Activated CD8-positive, alpha-beta memory T cell treated with anti-CD3 and anti-CD28 coated beads for 48 hours (primary cell): ENCODE measurements at places on chromosomes 1 and 21.

- no peak for DNase-seq
These were observed 62.1 kb upstream of the CD55 start for GRCh38 chr1:207259391-207259790.

DNA sequence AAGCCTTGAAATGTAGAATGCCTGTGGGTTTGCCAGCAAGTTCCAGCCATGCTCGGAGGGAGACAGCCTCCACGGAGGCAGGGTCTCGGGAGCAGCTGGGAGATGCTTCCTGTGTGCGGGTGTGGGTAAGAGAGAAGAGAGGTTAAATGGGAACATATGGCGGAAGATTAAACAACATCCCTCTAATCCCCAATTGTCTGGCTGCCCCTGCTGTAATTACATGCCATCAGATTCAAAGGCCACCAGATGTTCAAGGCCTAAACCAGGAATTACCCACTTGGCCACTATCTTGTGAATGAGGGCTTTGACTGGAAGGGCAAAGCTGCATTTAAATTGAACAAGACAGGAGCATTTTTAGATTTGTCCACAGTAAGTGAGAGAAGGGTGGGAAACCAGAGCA, 81.4 kb upstream of the BACE2 start:
- DNase-seq = no peak

GRCh38 chr1:170068923-170069322, 5.6 kb downstream of the KIFAP3 start:
- no peak for DNase-seq

DNA sequence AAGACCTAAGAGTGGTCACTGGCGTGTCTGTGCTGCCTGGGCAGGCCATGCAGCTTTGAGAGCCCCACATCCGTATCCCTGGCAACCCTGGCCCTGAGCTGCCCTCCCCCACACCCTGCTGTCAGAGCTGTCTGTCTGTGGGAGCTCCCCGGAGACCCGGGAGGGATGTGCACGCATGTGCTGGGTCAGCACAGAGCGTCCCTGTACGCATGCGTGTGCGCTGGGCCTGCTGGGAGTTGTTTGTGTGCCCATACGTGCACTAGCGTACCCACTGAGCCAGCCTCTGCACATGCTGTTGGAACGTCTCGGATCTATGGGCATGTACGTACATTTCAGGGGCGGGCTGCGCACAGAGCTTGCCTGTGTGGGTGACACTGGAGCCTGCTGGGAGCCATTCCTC, 89.3 kb downstream of the EPHB2 start:
- DNase-seq = no peak

- peak; percentile 26 for DNase-seq
These were observed 37.1 kb upstream of the ARHGEF10L start for GRCh38 chr1:17502326-17502778.

DNA sequence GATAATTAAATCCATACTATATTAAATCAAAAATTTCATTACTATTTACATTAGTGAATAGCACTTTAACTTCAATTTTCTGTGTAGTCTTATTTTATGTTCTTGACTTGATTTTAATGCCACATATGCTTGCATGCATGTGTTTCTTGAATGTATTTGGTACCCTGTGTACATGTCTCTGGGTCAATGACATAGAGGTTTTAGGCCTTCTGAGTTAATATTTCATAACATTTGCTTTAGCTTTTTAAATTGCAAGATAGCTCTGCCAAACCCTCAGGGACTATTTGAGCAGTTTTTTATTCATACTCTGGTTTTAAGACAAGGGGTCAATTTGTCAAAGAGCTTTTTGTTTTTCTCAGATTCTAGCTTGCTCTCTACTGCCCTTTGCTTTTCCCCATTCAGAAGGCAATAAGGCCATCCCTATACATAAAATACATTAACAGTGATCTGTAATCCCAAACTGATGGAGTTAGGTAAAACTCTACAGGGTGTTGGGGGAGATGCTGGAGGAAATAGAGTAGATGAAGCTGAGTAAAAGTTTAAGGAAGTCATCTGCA, 5.0 kb downstream of the MLLT11 start:
- DNase-seq = no peak

- DNase-seq = no peak
These were observed 37.5 kb downstream of the DPH5 start for GRCh38 chr1:100988121-100988520.

DNA sequence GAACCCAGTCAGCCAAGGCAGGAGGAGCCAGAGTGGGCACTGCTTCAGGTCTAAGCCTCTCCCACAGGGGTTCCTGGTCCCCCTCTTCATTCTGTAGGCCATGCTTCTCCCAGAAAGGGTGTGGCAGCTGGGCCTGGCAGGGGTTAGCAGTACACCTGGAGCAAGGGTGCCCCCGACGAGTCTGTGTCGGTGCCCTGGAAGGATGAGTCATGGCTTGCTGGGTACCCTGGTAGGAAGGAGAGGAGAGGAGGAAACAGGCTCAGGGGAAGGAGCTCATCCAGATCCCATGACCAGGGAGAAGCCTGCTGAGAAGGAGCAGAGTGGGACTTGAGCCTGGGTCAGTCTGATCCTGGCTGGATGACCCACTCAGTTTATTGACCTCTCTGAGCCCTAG, 10.3 kb downstream of the KDF1 start:
- DNase-seq = no peak

DNA sequence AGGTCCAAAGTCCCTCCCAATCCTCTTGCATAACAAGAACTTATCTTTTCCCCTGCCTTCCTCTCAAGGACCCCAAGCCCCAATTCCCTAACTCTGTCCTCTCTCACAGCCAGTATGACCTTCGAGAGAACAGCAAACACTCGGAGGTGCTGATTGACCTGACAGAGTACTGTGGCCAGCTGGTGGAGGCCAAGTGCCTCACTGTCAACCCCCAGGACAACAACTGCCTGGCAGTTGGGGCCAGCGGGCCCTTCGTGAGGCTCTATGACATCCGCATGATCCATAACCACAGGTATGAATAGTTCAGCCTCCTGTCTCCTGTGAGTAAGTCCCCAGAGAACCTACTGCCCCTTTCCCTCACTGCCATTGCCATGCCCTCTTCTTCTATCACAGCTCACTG, 29.9 kb upstream of the TMEM222 start:
- DNase-seq = no peak

DNA sequence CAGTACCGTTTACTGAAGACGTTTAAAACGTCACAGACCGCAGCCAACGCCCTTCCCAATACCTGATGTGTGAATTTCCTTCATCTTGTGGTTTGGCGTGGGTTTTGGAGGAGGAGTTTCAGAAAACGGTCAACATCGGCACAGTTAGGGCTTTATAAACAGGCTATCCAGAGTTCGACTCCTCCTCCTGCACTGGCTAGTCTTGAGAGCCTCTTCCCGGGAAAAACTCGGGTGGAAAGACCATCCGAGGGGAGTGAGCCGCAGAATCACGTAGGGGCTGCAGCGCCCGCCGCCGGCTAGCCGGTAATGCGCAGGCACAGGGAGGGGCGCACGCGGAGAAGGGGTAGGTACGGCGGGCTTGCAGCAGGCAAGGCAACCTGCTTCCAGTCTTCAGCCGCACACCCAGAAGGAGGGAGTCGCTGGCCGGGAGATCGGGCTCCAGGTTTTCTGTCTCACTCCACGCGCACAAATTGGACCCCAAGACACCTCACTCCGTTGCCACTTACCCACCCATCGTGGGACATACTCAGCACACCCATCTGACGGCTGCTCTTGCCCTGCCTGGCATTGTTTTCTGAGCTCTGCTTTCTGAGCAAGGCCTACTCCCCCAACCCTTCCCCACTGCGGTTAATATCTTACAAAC, 25.4 kb downstream of the SLC19A2 start:
- DNase-seq = no peak

- DNase-seq = no peak
These were observed 26.3 kb upstream of the RGS18 start for GRCh38 chr1:192131914-192132313.

DNA sequence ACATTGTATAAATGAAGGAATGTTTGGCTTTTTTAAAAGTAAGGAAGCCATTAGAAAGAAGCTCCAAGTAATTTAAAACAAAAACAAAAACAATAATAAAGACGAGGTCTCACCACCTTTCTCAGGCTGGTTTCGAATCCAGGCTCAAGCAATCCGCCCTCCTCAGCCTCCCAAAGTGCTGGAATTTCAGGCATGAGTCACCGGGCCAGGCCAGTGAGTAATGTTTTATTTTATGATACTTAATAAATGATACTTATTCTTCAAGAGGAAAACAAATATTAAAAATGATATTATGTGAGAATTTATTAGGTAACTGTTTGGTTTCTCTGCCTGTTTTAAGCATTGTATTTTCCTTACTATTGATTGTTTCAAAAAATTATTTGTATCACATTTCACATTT, 201.4 kb upstream of the BRINP3 start:
- no peak for DNase-seq

DNA sequence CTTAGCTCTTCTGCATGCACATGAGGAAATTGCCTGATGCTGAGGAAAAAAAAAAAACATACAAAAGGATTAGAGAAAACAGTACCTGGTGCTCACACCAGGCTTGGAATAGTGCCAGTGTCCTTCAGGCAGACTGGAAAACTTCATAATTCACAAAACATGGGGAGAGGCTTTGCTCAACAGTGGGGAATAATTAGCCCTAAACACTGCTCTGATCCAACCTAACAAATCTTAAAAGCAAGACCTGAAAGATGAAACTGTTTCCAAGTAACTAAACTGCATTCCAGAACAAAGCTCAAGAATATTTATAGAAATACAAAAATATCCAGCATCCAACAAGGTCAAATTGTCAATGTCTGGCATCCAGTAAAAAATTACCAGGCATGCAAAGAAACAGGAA, 124.8 kb downstream of the AK5 start:
- no peak for DNase-seq

- DNase-seq = no peak
These were observed 158.6 kb upstream of the AJAP1 start for GRCh38 chr1:4495809-4496208.

GRCh38 chr1:29364101-29364678, 127.9 kb downstream of the PTPRU start:
- no peak for DNase-seq

- DNase-seq = no peak
These were observed 12.9 kb downstream of the KIAA1614 start for GRCh38 chr1:180925471-180926051.

DNA sequence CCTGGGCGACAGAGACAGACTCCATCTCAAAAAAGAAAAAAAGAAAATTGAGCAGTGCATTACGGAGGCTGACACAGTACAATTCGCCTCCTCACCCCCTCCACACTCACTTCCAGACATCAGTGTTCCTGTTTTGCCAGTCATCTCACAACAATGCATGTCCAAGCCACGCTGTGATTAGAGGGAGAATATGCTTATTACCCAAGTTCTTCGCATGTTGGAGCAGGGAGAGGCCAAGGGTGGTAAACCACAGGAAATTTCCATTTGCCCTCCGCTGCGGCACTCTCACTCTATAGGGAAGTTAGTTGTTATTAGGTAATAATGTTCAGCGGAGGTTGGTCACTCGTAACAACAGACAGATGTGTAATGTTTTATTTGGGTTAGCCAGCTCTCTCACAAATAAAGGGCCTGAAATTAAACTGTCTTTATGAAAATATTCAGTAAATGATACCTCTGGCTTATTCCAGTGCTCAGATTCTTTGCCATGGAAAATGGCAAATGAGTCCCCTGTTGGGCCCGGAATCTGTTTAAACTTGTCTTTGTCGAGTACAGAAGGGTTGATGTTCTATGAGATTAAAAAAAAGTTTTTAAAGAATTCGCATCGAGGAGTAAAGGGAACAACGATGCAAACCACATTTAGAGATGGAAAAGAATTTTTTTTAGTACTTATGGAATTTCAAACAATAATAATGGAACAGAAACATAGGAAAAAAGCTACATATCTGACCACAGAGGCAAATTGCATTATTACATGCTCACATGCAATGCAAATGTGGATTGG, 33.1 kb downstream of the KCNJ15 start:
- no peak for DNase-seq

DNA sequence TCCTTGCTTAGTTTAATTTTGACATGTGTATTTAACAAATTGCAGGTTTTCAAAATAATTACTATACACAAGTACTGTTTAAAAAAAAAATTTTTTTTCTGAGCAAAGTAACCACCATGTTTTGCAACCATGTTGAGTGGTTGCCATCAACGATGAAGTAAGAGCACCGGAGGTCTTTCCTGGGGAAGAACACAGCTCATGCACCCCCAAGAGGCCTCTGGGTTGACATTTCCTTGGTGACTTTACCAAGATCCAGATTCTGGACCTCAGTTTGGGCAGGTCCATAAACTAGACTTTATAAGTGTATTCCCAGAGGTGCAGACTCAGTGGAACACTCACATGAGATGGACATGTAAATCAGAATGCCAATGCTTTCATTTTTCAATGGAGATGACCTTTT, 36.8 kb upstream of the RALGPS2 start:
- DNase-seq = no peak

DNA sequence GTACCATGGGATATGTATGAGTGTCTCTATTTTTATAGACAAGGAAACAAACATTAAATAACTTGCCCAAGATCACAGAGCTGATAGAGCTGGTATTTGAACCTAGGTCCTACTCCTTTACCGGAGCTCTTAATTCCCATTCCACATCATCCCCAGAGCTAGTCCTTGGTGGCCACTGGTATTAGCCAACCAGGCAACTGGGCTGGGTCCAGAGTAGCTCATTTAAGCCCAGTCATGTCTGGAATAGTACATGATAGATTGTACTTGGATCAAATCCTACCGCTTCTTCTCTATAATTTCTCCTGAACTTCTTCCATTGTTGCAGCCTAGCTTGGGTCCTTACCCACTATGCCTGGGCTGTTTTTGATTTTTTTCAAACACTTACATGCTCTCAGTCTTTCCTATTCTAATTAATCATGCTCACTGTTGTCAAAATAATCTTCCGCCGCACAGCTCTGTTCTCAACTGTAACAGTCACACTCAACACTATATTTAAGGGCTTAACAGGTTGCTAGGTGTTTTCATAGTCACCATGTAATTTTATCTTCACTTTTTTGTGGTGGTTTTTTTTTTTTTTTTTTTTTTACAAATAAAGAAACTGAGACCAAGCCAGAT, 80.2 kb downstream of the COLGALT2 start:
- no peak for DNase-seq

GRCh38 chr1:228717081-228717480, 18.2 kb upstream of the RHOU start:
- DNase-seq = no peak

- DNase-seq = no peak
These were observed 711.7 kb upstream of the PTBP2 start for GRCh38 chr1:96009831-96010434.

DNA sequence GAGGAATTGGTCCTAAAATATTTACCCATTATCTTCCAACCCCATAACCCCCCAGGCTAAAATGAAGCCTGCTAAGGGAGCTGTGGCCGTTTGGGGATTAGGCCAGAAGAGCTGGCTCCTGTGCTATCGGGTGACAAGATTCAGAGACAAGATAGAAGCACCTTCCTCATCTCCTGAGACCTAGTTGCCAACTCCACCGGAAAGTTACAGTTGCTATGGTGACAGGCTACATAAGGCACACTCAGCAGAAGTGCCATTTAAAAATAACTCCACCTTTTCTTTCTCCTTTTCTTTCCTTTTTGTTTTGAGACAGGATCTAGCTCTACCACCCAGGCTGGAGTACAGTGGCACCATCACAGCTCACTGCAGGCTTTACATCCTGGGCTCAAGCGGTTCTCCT, 43.6 kb upstream of the ROR1 start:
- DNase-seq = no peak
